ENCODE measurements at places on chromosomes 16 and 17. TPM values are rescaled to one million over a fixed set of nuclear protein-coding genes. Genes with fewer than 3 reads are reported as not detected.
A peak's percentile ranks its signal among the peaks of the same experiment; 100 is the strongest.

GRCh38 chr17:72116661-72117521 lies 3.9 kb upstream of the SOX9 start:
- DNase-seq = peak; percentile 28

GRCh38 chr17:44187131-44187899 lies 543 bp downstream of the TMUB2 start:
- peak; percentile 74 for DNase-seq

GRCh38 chr17:58267347-58268324 lies 13.1 kb downstream of the MPO start:
- no peak for DNase-seq

- DNase-seq = no peak
These were observed 38.2 kb downstream of the COPRS start for GRCh38 chr17:31820691-31821435.

DNA sequence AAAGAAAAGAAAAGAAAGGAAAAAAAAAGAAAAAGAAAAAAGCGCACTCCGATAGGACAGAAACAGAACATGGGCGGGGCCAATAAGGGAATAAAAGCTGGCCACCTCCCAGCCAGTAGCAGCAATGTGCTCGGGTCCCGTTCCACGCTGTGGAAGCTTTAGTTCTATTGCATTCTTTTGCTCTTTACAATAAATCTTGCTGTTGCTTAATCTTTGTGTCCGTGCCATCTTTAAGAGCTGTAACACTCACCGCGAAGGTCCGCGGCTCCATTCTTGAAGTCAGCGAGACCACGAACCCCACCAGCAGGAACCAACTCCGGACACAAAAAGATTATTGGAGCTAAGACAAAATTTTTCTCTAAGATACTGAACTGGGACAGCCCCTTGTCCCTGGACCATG lies 3.1 kb upstream of the ARL5C start:
- DNase-seq = no peak

DNA sequence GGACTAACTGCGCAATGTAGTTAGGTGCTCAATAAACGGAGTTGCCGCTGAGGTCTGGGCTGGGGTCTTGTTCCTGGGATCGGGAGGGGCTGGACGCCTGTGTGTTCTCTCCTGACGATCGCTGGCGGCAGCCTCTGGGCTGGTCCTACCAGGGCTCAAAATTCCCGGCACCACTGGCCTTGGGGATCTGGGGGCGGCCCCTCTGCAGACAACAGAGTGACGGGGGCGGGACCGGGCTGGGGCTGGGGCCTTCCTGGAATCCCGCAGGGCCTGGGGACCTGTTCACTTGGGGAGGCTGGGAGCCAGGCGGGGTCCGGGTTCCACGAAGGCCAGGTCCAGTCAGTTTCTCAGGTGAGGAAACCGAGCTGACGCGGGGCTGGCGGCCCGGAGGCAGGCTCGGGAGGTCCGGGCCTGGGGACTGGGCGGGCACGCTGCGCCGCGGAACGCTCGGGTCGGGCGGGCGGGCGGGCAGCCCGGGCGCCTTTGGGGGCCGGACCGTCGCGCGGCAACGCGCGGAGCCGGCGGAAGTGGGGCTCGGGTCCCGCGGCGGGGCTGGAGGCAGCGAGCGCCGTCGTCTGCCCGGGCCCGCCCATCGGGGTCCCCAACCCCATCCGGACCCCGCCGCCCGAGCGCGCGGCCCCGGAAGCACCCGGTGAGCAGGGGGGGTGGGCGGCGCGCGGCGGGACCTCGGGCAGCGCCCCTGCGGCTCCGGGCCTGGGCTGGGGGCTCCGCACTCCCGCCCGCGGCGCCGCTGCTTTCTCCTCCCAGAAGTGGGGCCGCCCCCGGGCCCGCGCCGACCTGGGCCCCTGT lies at the start of gene PIGQ:
TSS of gene PIGQ (plus strand) at position 524 of the 810 bp plus-strand sequence. CDS start 4,107 bp downstream, outside the sequence.
- peak; percentile 89 for DNase-seq

- DNase-seq = no peak
These were observed 287.3 kb downstream of the WWOX start for GRCh38 chr16:78386557-78387324.

- no peak for DNase-seq
These were observed 12.8 kb upstream of the CNEP1R1 start for GRCh38 chr16:50012182-50012581.

DNA sequence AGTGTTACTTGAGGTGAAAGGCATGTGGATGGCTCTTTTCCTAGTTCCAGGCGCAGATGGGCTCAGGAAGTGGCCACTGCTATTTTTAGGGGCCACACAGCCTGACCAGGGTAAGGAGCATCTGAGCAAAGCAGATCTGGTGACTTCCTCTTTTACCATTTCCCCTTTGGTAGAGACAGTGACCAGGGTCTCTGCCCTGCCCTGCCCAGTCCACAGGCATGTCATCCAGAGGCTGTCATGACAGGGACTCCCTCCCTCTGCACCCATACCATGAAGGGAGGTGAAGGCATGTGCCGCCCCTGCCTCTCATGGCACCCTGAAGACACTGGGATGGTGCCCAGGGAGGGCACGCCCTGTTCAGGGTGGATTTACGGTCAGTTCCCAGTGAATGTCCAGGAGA lies 2.2 kb downstream of the PLA2G15 start:
- DNase-seq = no peak

The PDILT gene
- total RNA-seq = not detected

The CACNG5 gene
- total RNA-seq = 3.3 TPM

The HAS3 gene
- 54.9 TPM for total RNA-seq

The RAPGEFL1 gene
- 14.0 TPM for total RNA-seq

The FBF1 gene
- 17.4 TPM for total RNA-seq

The SGF29 gene
- total RNA-seq = 10.0 TPM

The SYNGR2 gene
- total RNA-seq = 61.6 TPM

All from GM23338 (cell line).